ENCODE measurements at places on chromosomes 6 and 20.
A peak's percentile ranks its signal among the peaks of the same experiment; 100 is the strongest.

GRCh38 chr20:60868316-60868891 lies 383.7 kb upstream of the CDH4 start:
- DNase-seq: no peak

GRCh38 chr20:44660581-44660980 lies 9.1 kb upstream of the ADA start:
- DNase-seq: no peak

- no peak for DNase-seq
Observed at GRCh38 chr20:53328961-53329360, 264.7 kb downstream of the ZNF217 start.

DNA sequence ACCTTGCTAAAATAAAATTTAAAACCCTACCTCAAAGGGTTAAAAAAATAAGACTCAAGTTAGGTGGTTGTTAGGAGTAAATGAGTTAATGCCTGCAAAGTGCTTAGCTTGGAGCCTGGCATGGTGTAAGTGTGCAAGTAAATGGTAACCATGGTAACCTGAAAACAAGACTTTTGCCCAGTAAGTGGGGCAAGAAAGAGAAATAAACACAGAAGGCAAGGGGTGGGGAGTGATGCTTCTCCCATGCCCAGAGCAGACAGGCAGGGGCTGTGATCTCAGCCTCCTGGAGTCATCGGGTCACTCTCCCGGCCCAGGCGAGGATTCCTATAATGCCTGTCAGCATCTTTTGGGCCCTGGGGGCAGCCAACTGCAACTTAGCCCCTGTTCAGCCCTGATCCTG lies 59.2 kb upstream of the SLC32A1 start:
- no peak for DNase-seq

- no peak for DNase-seq
Observed at GRCh38 chr6:167005350-167006159, 6.4 kb downstream of the CEP43 start.

GRCh38 chr6:21754891-21755290 lies 161.3 kb downstream of the SOX4 start:
- DNase-seq: no peak

GRCh38 chr6:87945181-87945580 lies 102.5 kb upstream of the SPACA1 start:
- DNase-seq: no peak

GRCh38 chr6:145279551-145279950 lies 455.8 kb downstream of the EPM2A start:
- no peak for DNase-seq

GRCh38 chr6:43838276-43839036 lies 68.4 kb downstream of the VEGFA start:
- no peak for DNase-seq

GRCh38 chr20:6075428-6076219 lies 21.8 kb upstream of the LRRN4 start:
- no peak for DNase-seq

DNA sequence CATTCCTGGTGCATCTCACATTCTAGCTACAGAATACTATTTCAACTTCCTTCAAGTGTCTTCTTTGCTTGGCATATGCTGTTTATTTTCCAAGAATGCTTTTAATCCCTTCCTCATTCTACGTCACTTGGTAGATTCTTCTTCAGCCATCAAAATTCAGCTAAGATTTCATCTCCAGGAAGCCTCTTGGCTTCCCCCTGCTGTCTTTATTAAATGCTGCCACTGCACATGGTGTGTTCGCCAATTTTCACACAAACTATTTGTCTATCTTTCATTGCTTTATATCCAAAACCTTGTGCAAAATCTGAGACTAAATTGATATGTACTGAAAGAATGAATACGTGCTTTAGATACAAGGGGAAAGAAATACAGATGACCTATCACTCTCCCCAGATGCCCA lies 253.0 kb downstream of the RFPL4B start:
- DNase-seq: no peak

DNA sequence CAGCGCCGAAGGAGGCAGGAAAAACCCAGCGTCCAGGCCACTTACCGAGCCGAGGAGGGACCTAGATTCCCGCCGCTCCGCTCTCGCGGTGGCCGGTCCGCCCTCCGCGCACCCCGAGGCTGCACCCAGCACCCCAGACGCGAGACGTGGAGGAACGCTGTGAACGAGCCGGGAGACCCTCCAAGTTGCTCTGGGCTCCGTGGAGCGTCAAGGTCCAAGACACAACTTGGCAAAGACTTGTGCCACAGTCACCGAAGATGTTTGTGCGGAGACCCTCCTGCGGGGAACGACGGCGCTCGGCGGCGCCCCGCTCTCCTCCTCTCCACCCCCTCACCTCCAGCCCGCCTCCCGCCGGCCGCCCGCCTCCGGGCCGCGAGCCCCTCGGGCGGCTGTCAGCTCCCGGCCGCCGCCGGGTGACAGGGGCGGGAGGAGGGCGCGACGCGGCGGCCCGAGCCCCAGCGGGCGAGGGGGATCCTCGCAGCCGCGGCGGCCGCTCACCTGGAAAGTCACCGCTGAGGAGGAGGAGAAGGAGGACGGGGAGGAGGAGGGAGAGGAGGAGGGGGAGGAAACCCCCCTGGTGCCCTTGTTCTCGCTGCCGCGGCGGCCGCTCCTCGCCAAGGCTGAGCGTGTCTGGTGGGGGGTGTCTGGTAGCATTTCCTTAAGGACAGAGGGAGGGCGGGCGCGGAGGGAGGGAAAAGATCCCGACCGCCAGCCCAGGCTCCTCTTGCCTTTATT lies 637 bp upstream of the HIVEP2 start:
- peak; percentile 36 for DNase-seq

GRCh38 chr6:108452711-108453195 lies 108.0 kb upstream of the FOXO3 start:
- no peak for DNase-seq

- DNase-seq: no peak
Observed at GRCh38 chr6:169689287-169689686, 12.5 kb downstream of the WDR27 start.

DNA sequence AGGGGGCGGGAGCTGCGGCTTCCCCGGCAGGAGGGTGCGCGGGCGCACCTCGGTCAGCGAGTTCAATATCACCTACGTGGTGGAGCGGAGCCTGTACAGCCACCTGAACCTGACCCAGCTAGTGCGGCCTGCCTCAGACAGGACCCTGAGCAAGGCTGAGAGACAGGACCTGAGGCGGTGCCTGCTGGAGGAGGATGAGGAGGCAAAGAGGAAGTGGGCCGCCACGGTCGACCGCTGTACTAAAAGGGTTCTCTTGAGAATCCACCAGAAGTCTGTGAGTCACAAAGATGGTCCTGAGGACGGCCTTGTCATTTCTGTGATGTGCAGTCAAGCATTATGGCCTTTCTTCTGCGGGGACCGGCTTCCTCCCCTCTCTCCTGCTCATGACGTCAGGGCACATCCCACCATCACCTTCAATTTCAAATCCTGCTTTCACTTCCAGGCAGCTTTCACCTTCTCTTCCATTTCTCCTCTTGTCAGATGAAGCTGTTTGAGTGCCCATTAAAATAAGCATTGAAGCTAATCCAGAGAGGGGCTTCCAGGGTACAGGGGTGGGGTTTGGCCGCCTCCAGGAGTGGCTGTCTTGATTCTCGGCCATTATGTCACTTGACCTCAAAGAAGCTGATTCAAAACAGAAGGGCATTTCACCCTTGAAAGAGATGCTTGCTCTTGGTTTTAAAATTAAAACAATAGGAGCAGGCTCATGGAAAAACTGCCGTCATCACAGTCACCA lies 177.6 kb downstream of the SASH1 start:
- no peak for DNase-seq

DNA sequence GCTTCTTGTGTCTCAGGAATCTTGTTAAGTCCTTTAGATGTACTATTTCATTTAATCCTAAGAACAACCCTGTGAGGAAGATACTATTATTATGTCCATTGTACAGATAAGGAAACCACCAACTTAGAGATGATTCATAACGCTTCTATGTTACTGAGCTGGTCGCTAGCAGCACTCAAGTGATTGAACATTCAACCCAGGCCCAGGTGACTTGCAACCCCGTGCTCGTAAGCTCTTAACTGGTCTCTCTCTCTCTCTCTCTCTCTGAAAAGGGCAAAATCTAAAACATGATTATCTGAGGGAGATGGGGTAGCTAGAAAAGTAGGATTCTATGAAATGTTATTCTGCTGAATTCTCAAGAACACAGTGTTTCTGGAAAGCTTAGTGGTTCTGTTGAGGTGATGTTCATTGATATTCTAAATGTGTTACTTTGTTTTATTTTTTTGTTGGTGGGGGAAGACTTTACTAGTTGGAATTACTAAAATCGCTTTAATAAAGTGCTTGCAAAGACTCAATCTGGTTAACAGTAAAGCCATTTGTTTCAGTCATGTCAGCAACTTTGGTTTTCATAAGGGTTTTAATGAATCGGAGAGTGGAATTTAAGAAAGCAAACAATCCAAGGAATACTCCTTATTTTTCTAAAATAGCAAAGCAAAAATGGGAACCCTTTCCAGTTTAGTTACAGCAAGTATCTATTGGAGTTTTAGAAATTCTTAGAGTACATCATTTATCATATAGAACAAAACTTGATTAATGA lies 265.0 kb upstream of the TAB2 start:
- DNase-seq: no peak

DNA sequence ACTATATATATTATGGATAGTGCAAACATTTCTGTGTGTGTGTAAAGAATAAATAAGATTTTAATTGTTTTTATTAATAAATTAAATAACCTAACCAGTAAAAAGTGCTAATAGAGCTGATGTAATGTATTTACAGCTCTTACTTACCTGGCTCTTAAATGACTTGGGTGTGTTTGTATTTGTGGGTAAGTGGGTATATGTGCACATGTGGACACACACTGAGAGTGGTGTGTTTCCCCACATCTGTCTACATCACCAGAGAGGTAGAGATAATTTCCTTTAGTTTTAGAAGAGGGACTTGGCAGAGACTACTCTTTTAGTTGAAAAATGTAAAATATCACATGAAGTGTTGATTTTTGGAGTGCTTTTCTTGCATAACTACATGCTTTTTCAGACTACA lies 76.0 kb downstream of the UST start:
- DNase-seq: no peak

DNA sequence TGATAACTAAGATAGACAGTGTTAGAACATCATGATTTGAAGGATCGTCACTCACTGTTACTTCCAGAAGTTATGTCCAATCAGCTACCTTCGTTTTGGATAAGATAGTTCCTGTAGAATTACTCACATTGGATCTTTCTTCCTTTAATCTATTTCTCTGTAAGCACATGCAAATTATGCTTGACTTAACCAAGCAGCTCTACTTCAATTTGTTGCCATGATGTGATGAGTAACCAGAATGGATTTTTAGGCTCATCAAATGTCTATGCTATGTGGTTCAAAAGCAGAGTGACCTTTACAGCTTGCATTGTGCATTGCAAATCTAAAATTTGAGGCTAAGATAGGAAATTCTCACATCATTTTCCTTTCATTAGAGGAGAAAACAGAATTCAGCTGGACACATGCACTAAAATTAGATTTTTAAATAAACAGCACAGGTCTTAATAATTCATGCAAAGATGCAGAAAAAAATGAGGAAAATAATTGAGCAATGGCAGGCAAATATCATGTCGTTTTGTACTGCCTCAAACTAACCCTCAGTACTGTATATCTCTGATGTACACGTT lies 76.7 kb upstream of the ZFP64 start:
- DNase-seq: no peak

GRCh38 chr20:39289316-39289715 lies 327.2 kb downstream of the DHX35 start:
- no peak for DNase-seq

DNA sequence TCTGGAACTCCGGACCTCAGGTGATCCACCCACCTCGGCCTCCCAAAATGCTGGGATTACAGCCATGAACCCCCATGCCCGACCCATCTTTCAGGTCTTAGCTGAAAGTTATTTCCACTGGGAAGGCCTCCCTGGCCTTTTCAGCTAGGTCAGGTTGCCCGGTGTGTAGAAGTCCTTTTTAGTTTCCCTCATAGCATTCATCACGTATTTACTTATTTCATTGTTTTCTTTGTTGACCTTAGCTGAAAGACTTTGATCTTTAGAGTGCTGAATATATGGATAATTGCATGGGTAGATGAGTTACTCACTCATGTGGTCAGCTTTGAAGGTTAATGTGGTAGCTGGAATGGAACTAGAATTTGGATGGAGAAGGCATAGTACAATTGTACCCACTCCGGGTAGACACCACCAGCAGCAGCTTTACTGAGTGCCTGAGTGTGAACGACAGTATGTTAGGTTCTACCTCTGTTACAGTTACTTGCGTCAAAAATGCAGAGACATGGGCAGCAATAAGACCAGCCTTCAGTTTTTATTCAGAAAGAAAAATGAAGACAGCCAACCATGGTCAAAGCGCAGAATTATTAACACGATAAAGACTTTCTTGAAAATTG lies 9.1 kb downstream of the KIZ start:
- no peak for DNase-seq

GRCh38 chr6:110020888-110021287 lies 42.8 kb downstream of the GPR6 start:
- DNase-seq: no peak

DNA sequence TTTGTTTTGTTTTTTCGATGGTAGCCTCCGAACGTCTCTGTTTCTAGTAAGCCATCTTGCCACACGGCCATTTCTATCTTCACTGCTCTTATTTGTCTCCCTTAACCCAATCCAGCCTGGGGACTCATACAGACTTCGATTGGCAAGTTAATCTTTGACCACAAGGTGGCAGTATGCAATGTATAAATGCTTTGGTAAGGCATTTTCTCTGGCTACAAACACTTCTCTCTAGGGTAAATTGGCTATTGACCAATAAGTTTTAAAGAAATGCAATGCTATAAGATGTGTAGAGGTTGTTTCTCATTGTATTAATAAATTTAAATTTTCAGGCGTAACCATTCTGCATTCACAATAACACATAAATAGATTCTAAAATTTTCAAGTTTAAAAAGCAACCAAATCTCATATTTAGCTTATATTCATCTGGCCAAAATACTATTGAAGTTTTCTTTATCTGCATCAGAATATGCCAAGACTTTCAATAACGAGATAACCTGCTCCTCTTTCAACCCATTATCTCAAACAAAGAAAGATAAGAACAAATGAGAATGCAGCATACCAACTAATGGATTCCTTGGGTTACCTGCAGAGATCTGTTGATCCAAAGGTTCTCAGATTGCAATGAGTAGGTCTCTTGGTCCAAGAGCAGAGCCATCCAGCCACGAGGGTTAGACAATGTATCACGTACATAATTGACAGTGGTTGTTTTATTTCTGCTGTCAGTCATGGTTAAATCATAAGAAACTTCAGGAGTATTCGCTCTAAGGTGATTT lies 231.9 kb downstream of the PKHD1 start:
- no peak for DNase-seq

- no peak for DNase-seq
Observed at GRCh38 chr6:23179994-23180393, 610.6 kb downstream of the HDGFL1 start.

DNA sequence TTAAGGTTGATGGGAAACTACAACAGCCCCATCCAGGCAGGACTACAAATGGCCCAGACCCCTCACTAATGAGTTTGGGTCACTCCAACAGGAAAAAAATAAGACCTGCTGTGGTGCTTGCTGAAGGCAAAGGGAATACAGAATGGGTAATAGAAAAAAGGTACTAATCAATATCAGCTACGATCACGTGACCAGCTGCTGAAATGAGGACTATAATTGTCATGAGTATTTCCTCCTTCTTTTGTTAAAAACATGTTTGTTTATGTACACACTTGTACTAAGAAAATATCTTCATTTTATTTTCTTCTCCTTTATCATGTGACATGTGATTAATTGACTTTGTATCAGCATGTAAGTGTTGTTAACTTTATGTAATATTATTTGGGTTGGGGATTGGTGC lies 199.9 kb downstream of the GJA1 start:
- no peak for DNase-seq

- no peak for DNase-seq
Observed at GRCh38 chr20:15909995-15910394, 663.3 kb downstream of the KIF16B start.

- DNase-seq: no peak
Observed at GRCh38 chr6:37671061-37671460, 26.6 kb downstream of the MDGA1 start.
